ENCODE measurements at places on chromosomes 7 and 10.

DNA sequence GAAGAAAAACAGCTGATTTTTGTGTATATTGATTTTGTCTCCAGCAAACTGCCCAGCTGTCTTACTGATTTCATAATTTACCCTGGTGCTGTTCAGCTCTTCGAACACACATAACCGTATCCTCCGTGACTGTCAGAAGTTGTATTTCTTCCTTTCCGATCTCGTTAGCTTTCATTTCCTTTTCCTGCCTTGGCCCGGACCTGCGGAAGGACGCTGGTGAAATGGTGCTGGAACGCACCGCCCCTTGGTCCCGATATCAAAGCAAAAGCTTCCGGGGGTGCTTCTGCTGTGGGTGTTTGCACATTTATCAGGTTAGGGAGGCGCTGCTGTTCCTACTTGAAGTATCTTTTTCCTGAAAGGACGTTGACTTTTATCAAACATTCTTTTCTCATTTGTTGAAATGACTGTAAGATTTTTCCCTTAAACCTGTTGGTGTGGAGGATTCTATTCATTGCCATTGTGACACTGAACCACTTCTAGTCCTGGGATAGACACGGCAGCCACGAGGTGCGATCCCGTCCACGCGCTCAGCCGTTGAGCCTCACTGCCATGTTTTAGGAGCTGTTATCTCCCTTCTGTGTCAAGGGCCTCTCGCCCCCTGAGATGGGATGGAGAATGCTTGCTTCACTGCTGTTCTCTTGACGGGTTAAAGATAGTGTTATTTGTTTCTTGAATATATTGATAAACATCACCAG lies 72.6 kb downstream of the FOXL3 start:
- DNase-seq, result no peak

DNA sequence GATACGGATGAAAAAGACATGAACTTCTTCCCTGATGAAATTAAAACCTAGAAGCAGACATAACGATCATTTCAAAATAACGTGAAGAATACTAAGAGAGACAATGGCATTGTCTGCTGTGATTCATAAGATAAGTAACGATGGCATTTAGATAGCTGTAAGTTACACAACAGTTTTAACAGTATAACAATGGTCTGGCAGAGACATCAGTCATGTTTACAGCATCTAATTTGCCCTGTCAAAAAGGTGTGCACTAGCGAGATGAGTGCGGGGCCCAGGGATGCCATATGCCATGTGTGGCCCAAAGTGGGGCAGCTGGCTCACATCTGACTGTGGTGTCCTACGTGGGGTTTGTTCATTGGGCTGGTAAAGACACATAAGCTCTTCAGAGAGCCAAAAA lies 55.7 kb upstream of the RHEB start:
- DNase-seq, result no peak

DNA sequence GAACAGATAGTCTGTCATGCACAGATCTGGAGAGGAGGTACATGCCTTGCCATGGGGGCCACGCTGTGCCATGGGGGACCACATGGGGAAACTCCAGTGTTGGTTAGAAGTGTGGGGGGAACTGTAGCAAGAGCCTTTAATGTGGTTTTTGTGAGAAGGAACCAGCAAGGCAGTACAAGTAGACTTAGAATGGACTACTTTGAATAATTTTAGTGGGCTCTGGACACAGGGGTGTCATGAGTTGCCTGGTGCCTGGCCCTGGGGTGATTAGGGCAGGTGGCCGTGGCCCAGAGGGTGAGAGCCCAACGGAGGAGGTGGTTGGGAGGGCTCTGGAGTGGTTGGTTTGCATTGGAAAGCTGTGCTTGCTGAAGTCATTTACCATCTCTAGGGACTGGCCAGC lies 77.2 kb downstream of the CXCL12 start:
- no peak for DNase-seq

DNA sequence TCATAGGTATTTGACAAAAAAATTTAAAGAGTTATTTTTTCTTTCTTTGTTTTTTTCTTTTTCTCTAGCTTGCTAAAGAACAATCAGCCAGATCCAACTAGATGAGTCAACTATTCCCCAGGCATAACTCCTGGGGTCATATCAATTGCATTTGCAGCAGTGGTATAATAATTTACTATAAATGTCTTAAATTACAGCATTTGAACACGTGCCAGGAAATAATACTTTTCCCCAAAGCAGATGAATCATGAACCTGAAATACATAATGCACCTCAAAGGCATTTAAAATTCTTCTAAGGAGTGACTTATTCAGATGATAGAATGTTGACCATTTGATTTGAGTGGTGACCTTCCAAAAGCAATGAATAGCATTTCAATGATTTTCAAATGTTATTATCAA lies 190.1 kb downstream of the LRRTM3 start:
- no peak for DNase-seq

DNA sequence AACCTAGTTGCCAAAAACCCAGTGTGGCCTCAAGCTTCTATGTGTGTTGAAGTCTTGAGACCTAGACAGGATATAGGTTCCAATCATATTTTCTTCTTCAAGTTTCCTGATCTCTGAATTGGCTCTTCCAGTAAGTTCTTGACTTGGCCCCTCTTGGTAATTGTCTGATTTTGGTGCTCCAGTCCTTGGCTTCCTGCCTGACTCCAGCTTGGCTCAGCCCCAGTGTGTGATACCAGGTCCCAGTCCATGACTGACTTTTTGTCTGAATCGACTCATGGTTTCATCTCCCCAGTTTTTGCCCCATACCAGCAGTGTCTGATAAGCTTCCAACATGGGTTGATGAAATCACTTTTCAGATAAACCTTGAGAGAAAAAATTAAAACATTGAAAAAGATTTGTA lies 72.3 kb downstream of the FAS start:
- no peak for DNase-seq

DNA sequence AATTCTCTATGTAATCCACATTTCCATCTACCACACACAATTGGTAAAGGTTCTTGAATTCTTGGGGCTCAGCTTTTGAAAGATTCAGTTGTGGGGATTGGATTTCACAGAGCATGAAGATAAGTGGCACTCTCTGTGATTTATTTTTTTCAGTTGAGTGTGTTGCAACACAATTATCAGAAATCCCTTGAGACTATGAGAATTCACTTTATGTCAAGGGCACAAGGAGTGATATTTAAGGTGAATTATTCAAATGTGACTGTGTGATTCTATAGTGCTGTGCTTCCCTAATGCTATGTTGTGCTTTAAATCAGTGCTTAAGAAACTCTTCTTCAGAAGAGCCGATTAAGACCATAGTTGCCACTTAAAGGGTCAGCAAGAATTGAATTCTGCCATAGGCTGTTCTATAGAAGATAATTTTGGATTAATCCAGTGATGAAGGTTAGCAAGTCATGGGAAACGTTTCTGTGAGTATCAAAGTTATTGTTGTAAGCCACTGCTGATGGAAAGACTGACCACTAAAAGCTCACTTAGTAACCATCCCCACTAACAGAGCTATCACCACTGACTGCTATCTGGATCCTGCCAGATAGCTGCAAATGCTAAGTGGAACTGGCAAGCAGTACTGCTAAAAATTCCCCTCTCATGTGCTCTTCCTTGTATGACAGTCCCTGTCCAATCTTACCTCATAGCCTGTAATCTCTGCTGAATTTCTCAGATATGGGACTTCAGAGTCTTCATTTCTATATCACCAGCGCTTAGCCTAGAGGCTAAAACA lies 134.0 kb upstream of the SEMA3D start:
- DNase-seq, result no peak

DNA sequence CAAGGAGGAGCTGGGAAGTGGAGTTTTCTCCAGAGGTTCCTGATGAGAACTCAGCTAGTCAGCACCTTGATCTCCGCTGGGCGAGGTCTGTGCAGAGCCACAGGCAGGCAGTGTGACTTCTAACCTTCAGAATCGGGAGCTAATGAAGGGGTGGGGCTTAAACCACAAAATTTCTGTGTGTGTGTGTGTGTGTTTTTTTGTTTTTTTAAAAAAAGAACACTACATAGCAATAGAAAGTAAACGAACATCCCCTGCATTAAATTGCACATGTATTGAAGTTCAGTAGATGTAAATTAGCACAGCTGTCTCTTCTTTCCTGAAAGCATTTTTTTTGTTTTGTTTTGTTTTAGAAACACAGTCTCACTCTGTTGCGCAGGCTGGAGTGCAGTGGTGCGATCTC lies 46.2 kb downstream of the RBM17 start:
- DNase-seq, result no peak

DNA sequence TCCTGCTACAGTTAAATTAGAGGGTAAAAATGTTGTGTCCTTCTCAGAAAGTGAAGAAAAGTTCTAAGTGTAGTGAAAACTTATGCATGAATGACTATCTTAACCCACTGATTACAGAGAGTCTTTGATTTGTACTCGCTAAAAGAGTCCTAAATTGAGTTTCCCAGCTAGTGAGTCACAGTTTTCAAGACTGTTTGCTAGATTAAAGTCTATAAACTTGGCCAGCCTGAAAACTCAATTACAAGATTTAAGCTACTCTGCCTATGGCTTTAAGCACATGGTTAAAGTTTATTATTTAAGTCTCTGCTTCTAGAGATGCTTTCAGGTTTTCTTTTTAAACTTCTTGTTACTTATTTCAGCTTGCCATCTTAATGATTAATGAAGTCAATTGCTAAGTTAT lies 44.4 kb downstream of the MRPS24 start:
- DNase-seq, result no peak

- DNase-seq, result no peak
Observed at GRCh38 chr7:85185424-85186082, 1.3 kb downstream of the SEMA3D start.

- no peak for DNase-seq
Observed at GRCh38 chr7:110531186-110531585, 559.7 kb upstream of the LRRN3 start.

DNA sequence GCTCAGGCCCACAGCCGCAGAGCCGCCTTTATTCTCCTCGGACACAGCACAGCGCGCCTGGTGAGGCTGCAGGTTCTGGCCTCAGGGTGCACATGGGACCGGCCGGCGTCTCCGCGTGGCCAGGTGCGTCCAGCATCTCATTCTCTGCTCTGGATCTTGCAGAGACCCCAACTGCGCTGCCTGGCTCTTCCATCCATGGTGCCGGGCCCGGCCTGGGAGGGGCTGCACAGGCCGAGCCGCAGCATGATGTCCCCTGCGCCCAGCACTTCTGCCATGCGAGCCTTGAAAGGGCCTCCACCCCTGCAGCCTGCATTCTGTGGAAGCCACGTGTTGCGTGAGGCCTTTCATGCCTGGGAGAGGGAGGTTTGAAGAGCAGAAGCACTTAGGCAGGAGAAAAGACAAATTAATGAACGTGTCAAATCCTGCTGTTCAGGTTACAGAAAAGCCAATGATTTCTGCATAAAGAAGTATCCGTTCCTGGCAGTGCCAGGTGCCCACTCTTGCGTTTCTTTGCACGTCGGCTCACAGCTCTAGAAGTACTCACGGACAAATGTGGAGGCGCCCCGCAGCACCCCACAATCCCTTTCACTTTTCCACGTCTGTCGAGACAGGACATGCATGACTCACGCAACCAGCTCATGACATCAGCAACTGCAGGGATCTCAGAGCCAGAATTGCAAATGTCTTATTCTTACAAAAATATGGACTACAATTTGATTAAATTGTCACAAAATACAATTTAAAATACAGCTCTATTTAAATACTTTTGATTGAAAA lies 571.4 kb downstream of the DNAJB6 start:
- no peak for DNase-seq

- peak; percentile 9 for DNase-seq
Observed at GRCh38 chr10:85612378-85612775, 754.2 kb downstream of the GRID1 start.

DNA sequence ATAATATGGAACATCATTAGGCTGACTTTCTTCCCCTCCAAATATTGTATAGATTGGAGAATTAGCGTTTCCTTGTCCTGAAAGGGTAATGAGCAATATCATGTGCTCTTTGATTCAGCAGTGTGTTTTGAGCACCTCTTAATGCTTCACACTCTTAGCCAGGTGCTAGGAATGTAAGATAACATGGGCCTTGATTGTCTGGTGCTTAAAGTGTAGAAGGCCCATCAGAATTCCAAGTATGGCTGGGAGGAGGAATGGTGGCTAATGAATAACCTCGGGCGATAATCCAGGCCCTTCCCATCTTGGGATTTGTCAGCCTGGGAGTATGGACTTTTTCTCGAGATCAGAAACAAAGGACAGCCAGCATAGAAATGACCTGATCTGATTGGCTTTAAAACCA lies 8.6 kb downstream of the TSPAN13 start:
- no peak for DNase-seq

GRCh38 chr10:20976891-20977290 lies 79.8 kb upstream of the NEBL start:
- no peak for DNase-seq

DNA sequence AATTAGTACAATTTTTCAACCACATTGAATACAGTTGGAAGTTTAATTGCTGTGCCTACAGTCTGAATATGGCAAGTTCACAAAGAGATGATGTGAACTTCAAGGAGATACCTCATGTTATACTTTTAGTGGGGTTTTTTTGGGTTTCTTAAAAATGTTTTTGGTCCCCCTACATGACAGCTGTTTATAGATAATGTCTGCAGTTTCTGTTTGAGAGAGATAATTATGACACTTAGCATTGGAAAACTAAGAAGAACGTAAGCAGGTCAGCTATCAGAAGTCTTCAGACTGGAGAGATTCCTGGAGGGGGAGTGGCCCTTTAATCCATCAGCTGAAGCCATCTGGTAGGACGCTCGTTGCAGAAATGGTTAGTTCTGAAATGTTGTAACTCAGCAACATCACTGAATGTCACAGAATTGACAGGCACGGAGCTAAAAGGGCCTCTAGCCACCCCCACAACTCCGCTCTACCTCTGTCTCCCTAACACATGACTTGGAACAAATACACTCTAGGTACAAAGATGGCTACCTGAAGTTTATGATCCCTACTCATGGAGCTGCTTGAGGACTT lies 29.0 kb downstream of the TIMM23 start:
- no peak for DNase-seq

DNA sequence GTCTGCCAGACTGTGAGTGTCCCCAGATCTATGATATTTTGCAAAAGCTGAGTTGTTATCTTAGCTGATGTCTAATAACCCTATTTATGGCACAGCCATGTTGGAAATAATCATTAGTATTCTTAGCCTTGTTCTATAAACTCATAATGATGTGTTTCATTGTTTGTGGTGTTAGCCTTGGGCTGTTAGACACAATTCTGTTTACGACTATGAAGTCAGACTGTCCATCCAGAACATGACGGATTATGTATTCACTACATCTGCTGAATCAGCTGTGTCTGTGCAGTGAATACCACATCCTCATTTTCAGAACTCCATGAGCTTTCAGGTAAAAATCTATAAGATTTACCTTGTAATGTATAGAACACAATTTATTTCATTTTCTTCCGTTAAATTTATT lies 577.1 kb downstream of the NRG3 start:
- no peak for DNase-seq

- DNase-seq, result no peak
Observed at GRCh38 chr7:127337581-127337980, 54.9 kb downstream of the ZNF800 start.

GRCh38 chr7:52992479-52993162 lies 42.8 kb upstream of the POM121L12 start:
- DNase-seq, result no peak

GRCh38 chr7:142554560-142555532 lies 194.4 kb upstream of the PRSS1 start:
- no peak for DNase-seq
